Femur (tissue), 1 donor: ENCODE measurements at places on chromosomes 13 and 19.
A peak's percentile ranks its signal among the peaks of the same experiment; 100 is the strongest.

DNA sequence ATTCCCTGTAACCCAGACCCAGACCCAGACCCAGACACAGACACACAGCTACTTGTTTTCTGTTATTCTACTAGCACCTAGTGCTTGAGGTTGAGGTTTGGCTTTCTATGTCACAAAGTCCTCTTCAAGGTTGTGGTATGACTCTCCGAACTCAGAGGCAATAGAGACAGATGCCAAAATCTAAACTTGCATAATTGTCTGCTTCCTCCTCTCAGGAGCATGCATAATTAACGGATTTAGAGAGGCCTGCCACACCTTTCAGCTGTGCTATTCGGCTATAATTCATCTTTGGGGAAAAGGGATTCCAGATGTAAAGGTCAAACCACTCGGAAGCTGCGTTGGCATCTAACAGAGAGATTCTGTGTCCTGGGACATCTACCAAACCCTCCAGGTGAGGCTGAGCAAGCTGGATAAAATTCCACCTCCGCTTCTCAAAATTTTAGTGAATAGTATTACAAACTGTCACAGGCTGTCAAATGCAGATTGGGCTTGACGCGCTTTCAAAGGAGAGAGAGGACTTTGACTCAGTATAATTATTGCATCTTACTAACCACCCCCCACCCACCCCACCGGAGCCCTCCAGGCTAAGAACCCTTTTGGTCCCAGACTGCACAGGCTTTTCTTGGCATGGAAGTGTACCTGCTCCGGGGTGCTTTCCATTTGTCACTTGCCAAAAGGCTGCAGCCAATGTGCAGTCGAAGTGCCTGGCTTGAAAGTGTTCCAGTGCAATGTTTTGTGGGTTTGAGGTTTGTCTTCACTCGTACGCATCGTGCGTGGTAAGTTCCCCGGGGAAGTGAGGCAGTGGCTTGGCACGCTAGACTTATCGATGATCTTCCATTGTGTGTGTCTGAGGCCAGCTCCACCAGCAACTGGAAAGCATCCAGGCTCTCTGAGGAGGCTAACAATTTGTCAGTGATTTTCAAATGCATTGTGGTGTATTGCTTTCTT, 194.1 kb downstream of the TDRD3 start:
- peak; percentile 44 for DNase-seq

GRCh38 chr13:49063011-49063410, 87.3 kb downstream of the FNDC3A start:
- no peak for DNase-seq

GRCh38 chr19:46546194-46546896, 50.7 kb upstream of the PNMA8B start:
- no peak for DNase-seq

DNA sequence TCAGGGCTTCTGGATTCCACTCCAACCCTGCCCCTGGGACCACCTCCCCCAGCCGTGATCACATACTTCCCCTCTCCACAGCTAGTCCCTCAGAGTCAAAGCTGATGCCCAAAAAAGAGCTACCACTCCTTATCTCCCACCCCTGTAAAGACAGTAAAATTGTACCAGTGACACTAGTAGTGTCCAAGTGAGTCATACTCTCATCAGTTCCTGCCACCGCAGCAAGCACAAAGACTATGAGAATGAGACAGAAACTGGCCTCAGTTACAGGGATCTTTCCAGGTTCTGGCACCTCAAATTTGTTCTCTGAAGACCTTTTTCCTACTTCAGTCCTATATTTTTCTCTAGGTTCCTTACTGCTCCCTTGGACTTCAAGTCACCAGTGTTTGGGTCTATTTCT, 144.2 kb downstream of the SPRY2 start:
- DNase-seq: no peak

DNA sequence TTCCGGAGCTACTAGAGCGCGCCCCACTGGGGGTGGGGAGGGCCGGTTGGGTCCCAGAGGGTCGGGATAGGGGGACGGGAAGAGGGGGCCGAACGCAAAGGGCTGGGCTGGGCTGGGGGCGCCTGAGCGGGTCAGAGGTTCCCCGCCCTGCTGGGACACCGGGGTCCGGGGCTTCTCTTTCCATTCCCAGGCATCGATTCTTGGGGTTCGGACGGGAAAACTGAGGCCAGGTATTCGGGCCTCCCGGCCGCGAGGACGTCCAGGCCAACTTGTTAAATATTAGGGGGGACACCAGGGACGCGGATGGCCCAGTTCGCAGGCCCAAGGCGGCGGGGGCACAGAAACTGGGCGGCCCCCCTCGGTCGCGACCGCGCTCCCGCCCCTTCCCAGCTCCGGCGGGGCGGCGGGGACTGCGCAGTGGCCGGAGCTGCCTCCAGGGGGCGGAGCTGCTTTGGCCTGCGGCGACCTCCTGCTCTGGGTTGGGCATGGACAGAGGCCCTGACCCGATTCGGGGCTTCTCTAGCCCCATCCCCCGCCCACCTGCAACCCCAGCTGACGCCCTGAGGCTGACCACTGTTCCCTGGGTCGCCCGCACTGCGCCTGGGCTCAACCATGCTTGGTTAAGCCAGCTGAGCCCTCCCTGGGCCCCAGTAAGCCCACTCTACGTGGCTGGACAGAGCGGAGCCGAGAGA, 1.2 kb upstream of the KLF16 start:
- DNase-seq: peak; percentile 83

DNA sequence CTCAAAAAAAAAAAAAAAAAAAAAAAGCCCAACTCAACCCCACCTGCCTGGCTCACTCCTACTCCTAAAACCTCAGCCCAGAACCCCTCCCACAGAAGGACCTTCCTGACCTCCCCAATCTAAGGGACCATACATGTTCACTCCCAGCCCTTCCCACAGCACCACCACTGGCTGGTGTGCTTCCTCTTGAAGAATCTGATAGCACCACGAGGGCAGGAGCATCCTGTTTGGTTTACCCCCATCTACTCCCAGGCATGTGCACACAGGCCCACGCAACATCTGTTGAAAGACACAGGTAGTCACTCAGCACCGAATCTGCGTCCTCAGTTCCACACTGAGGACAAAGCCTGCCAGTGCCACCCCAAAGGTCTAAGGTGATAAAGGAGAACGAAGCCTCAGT, 8.2 kb downstream of the LATS2 start:
- DNase-seq: no peak

GRCh38 chr19:39520541-39521484, 5.9 kb downstream of the SELENOV start:
- DNase-seq: no peak
